ENCODE measurements at places on chromosomes 4 and X.

DNA sequence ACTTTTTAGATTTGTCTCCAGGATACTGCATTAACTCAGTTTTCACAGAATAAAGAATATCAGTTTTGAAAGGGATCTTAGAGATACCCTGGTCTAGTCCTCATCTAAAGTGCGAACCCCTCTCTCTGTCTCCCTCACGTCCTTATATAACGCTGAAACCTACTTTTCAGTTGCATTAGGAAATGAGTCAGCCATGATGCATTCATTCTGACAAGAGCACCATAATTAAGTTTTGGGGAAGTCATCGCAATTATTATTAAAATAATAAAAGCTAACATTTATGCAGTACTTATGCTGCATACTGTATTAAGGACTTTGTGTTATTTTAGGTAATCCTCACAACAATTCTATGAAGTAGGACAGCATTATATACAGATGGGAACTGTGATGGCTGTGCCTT, 116.1 kb downstream of the REELD1 start:
- no peak for DNase-seq

GRCh38 chr4:78667325-78667724, 108.8 kb upstream of the BMP2K start:
- DNase-seq, result no peak

DNA sequence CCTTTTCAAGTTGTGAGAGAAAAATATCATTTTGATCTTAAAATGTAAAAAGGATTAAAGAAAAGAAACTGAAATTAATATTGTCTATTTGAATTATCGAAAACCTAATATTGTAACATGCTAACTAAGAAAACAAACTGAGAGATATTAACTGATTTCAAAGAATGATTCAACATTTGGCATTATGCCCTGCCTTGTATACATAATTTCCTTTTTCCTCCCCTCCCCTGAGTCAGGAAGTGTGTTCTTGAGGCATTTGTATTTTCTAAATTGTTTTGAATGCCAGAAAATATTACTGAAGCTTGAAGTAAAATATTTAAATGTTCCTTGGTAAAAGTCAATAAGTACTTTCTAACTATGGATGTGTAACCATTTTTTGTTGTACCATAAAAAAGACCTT, 49.4 kb downstream of the RPS6KA3 start:
- DNase-seq, result no peak

DNA sequence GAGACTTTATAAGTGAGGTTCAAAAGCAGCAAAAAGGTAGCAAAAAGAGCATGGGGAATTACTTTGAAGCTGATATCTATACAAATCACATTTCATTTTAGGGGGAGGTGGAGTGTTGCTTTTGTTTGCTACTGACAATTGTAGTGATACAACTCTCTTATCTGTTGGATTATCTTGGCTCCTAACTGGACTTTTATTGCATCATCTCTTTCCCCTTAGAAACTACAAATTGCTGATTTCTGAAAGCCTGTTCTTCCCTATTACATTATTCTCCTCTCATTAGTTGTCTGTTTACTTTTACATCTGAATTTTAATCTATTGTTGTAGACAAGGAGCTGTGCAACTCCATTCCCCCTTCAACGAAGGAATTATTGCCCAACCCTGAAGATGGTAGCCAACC, 75.0 kb upstream of the GNPDA2 start:
- DNase-seq, result no peak

GRCh38 chr4:4388311-4388790, 1.4 kb downstream of the NSG1 start:
- DNase-seq, result no peak

DNA sequence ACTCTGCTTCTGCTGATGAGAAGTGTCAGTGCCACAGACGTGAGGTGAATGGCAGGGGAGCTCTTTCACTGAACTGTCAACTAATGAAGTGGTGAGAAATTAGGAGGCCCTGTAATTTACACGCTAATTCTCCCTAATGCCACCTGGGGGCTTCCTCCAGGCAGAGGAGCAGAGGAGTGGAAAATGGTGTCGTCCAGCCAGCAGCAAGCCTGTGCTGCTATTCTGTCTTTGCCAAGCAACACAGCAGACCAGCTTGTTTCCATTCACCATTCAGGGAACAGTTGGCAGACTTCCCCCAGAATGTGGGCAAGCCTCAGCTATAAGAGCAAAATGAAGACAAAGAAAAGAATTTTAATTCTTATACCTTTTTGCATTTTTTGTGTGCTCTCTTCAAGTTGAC, 245.2 kb upstream of the TET2 start:
- no peak for DNase-seq

- no peak for DNase-seq
Observed at GRCh38 chrX:108091878-108092291, 307 bp downstream of the ATG4A start.

- DNase-seq, result peak; percentile 29
Observed at GRCh38 chrX:630612-631496, at the start of gene SHOX. Gene SHOX (plus strand): TSS chrX:630791. CDS start chrX:630898, 107 bp downstream.

DNA sequence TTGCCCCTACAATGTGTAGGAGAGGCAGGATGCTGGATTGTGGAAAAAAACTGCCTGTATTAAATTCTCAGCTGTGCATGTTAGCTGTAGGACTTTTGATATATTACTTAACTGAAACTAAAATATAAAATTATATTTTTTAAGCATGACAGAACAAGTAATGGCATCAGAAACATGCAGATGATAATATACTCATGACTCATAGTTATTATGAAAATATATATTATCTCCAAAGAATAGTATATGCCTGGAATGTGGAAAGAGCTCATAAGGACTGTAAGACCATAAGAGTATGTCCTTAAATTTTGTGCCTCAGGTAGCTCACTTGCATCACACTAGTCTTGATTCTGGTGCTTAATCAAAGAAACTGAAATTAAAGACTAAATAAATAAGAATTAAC, 1100.6 kb downstream of the TECRL start:
- no peak for DNase-seq

GRCh38 chr4:113899271-113900070, 80.0 kb downstream of the ARSJ start:
- DNase-seq, result no peak

GRCh38 chr4:184715526-184715925, 18.4 kb downstream of the CENPU start:
- no peak for DNase-seq

DNA sequence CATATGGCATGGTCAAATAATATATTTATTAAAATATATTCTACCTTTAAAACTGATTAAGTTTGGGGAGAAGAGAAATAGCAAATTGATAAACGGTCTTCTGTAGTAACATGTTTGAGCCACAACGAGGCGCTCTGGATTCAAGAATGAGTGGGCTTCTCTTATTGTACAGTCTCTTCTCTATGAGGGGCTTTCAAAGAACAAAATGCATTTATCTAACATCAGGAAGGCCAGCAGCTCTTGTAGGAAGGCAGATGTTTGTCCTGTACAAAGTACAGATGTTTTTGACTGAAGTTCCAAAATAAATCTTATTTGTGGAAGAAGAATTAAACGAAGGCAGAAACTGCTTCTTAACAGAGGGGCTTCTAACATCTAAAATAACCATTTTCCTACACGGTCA, 153.6 kb downstream of the RASL11B start:
- peak; percentile 57 for DNase-seq

DNA sequence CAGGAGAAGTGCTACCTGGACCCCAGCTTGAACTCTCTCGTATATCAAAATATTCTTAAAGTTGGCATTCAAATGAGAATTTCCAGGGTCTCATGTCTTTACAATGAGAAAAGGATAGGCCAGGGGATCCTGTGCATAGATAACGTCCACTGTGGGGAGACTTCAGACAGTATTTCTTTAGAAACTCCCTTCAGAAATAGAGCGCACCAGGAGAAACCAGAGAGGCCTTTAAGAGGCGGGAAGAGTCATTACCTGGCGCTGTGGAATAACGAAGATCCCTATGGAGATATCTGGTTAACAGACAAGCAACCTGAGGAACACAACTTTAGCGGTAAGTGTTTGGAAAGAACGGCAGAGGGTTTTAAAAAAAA, 600 bp downstream of the RADX start:
- DNase-seq, result no peak

DNA sequence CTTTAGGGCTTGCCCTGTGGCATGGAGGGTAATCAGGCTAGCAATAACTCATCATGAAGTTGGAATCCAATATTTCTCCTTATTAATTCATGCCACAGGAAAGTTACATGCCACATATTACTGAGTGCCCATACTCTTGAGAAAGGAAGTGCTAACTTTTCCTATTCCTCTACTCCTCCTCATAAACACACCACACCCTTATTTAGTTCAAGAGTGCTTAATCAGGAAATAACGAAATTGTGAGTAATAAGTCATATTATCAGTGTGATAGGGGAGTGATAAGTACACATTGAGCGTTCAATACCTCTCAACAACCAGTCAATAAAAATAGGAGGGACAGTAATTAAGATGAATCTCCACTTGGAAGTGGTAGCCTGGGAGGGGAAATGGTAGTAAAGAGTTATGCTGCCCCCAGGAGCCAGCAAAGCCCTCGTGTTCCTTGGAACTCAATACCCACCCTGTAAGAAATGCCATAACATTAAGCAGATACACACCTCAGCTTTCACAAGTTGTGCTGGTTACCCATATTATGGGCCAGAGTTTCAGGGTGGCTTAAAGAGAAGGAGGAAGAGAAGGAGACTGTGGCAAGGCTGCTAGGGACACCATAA, 410.0 kb upstream of the NR3C2 start:
- no peak for DNase-seq

DNA sequence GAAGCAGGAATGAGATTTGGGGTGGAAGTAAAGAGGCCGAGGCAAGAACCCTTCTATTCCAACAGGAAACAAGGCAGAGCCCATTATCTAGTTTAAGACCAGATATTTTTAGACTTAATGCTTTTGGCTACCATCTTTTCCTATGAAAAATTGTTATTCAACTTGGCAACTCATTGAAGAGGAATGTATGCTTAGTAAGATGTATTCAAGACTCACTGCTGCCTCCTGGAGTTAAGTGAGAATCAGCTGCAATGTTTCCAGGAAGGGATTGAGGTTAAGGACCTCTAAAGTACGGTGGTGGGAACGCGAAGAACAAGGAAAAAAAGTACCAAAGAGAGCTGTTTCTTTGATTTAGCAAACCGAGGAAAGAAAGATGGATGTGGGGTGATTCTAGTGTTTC, 89.1 kb downstream of the RAPGEF2 start:
- DNase-seq, result no peak

- DNase-seq, result no peak
Observed at GRCh38 chrX:16251782-16252181, 84.5 kb downstream of the MAGEB17 start.

- no peak for DNase-seq
Observed at GRCh38 chr4:91099666-91100065, 972.5 kb downstream of the CCSER1 start.

- no peak for DNase-seq
Observed at GRCh38 chr4:89800527-89801103, 36.3 kb downstream of the SNCA start.

GRCh38 chr4:161714022-161714751, 449.6 kb downstream of the FSTL5 start:
- no peak for DNase-seq

GRCh38 chrX:54181202-54181953, 1.7 kb downstream of the FAM120C start:
- DNase-seq, result no peak

DNA sequence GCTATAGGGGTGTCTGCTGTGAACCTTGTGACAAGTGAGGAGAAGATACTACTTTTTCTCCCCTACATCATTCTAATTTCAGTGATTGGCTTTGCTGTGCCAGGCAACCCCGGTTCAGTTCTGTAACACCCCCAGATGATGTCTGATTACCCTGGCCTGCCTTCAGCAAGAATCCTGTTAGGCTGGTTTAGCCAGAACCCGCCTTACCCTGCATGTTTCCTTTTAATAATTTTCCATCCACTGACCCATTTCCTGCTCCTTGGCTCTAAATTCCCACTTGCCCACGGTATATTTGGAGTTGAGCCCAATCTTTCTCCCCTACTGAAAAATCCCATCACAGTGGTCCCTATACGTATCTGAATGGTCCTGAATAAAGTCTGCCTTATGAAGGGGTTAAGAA, 46.5 kb upstream of the HPSE start:
- DNase-seq, result no peak

DNA sequence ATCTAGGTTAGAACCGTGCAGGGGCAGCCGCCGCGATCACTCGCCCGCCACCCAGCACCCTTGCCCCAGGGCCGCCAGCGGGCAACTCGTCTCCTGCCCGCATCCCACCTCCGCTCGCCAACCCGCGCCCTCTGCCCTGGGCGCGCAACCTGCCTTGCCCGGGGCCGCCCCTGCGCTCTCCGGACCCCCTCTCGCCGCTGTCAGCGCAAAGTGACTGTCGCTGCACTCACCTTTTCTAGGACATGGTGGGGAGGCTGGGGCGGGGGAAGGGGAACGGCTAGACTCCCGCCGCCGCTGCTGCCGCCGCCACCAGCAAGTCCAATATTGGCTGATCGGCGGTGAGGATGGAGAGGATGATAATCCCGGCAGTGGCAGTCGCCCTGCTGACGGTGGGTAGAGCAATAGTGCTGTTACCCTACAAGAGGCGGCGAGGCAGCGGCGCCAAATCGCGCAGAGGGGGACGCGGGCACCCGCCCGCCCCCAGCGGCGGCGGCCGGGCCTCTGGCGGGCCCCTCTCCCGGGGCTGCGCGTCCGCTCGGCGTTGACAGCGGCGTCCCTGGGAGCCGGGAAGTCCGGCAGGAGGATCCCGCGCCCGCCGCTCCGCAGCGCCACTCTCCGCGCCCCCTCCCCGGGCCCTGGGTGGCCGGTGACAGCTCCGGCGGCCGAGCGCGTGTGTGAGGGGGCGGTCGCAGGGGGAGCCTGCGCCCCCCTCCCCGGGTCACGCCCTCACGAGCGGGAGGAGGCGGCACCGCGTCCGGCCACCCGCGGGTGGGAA, 2.3 kb upstream of the NR3C2 start:
- peak; percentile 66 for DNase-seq

GRCh38 chr4:8191136-8191747, 7.8 kb upstream of the SH3TC1 start:
- no peak for DNase-seq

- DNase-seq, result peak; percentile 79
Observed at GRCh38 chr4:38179690-38180377, 219.6 kb downstream of the PTTG2 start.

DNA sequence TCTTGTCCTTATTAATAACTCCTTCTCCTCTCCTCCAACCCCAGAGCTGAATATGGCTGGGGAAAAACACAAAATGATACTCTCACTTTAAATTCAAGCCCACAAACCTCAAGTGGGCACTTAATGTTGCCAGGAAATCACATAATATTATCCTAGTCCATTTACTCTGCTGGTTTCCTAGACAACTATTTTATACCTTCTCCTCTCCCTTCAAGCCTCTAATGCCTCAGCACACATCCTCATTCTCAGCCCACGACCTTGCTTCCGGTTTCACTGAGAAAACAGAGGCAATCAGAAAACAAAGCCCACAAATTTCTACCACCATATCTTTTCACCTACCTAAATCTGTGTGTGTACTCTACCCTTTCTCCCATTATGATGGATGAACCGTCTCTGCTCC, 12.1 kb upstream of the CLCN5 start:
- no peak for DNase-seq

GRCh38 chr4:6991771-6992557, 51.2 kb upstream of the TADA2B start:
- DNase-seq, result no peak
